ENCODE measurements at places on chromosomes 3 and 15. TPM values are rescaled to one million over a fixed set of nuclear protein-coding genes. Genes with fewer than 3 reads are reported as not detected.

COX17 gene
- 39.9 TPM for polyA plus RNA-seq

CALML4 gene
- 1.9 TPM for polyA plus RNA-seq

PLAAT1 gene
- polyA plus RNA-seq: 2.0 TPM

FYTTD1 gene
- 21.9 TPM for polyA plus RNA-seq

CRABP1 gene
- polyA plus RNA-seq: not detected

SNTN gene
- not detected for polyA plus RNA-seq

GOLGA8T gene
- not detected for polyA plus RNA-seq

- no peak for DNase-seq
Measured at GRCh38 chr15:100112061-100112420, 229.7 kb downstream of the ADAMTS17 start.

DNA sequence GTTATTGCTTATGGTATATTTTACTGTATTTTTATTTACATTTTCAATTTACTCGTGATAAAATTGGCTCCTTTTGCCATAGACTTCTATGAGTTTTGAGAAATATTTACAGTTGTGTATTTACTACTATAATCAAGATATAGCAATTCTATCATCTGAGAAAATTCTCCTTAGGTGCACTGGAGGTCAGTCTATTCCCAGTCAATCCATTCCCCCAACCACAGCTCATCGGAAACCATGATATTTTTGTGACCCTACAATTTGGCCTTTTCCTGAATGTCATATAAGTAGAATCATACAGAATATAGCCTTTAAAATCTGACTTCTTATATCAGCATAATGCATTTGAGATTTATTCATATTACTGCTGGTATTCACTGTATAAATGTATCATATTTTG is 114.7 kb upstream of the LRTM1 start:
- DNase-seq: no peak

GRCh38 chr15:84112025-84112424 is 123.5 kb upstream of the GOLGA6L4 start:
- peak; percentile 59 for DNase-seq

DNA sequence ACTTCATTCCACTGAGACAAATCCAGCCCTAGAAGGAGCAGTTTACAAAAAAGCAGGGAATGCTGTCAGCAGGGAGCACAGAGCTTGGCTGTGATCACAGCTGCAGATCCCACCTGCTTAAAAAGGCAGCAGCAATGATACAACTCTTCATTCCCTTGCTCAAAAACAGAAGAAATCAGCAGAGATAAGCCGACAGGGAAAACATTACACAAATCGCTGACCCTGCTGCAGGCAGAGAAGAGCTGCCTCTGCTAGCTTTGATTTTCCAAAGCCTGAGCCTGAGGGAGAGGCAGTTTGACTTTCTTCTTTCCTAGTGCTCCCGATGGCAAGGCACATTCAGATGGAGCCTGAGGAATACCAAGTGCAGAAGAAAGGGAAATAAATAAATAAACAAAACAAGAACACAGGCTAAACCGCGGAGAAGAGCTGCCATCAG is 80.2 kb downstream of the SHQ1 start:
- no peak for DNase-seq

- DNase-seq: peak; percentile 48
Measured at GRCh38 chr15:49865925-49866757, 245.3 kb downstream of the DTWD1 start.

- no peak for DNase-seq
Measured at GRCh38 chr3:76888856-76889255, 151.0 kb upstream of the ROBO2 start.

- no peak for DNase-seq
Measured at GRCh38 chr15:79064496-79064895, 26.1 kb downstream of the RASGRF1 start.

GRCh38 chr3:111668888-111669488 is 73.8 kb upstream of the ZBED2 start:
- DNase-seq: peak; percentile 48

DNA sequence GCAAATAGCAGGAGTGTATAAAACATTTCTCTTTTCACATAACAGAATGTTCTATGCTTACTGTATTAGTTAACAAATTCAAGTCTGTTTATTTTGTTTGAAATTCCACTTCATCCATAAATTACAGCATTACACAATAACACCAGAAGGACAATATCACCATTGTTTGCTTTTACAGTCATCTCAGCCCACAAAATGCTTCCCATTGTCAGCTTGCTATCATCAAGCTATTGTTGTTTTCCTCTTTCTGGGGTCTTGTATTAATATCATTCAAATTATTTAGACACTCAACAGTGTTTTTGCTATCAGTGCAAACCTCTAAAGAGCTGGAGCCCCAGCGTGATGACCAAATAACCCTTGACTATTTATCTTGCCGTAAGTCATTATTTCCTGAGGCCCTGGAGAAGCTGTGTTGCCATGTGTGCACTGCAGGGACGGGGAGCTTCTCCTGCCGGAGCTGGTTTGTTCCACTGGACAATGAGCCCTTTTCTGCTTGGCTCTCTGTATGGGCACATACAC is 1.1 kb downstream of the SAMMSON start:
- DNase-seq: peak; percentile 20

DNA sequence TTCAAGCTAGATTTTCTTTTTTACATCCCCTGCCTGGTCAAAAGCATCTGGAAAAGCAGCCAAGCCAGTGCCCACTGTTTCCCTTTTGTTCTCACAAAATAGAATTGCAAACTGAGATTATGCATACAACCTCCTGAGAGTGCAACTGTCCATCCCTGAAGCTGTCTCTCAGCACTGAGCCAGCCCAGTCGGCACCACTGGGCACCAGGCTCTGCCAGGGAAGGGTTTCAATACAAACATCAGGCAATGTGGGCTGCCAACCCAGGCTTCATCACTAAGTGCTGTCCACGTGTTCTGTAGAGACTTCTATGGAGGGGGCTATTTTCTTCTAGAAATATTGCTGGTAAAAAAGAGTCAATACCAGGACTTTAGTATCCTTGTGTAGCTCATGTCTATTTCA is 356.3 kb upstream of the TBL1XR1 start:
- no peak for DNase-seq

- peak; percentile 78 for DNase-seq
Measured at GRCh38 chr3:152638707-152639450, 196.1 kb upstream of the P2RY1 start.

GRCh38 chr15:28456476-28457395 is 76.0 kb downstream of the GOLGA8G start:
- no peak for DNase-seq

GRCh38 chr3:46935168-46935858 is 41.2 kb downstream of the CCDC12 start:
- peak; percentile 87 for DNase-seq

DNA sequence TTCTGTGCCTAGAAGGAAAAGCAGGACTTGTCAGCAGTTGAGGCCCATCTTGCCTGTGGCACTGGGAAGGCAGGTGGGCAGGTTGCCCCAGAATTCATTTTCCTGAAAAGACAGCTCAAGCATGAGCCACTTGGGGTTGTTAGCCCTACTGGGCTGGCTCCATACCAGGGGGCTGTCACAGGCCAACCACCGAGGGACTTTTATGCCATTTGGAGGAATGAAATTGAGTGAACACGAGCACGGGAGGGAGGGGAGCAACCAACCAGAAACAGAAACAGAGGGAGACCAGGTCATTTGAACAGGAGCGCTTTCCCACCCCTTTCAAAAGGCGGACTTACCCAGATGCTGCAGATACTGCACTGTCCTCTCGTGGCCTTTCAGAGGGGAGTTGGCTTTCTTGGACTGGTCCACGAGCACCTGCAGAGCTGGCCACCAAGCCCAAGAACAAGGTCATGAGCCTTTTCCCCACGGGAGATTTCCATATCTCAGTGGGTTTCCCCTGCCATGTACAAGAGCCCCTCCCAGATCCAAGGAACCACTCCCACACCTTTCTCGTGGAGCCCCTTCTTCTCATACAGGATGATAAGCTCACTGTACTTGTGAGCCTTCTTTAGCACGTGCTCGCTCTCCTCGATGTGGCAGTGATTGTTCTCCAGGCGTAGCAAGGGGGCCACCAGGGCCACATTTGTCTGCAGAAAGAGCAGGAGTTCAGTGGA is 9.9 kb upstream of the PLA2G4F start:
- no peak for DNase-seq

DNA sequence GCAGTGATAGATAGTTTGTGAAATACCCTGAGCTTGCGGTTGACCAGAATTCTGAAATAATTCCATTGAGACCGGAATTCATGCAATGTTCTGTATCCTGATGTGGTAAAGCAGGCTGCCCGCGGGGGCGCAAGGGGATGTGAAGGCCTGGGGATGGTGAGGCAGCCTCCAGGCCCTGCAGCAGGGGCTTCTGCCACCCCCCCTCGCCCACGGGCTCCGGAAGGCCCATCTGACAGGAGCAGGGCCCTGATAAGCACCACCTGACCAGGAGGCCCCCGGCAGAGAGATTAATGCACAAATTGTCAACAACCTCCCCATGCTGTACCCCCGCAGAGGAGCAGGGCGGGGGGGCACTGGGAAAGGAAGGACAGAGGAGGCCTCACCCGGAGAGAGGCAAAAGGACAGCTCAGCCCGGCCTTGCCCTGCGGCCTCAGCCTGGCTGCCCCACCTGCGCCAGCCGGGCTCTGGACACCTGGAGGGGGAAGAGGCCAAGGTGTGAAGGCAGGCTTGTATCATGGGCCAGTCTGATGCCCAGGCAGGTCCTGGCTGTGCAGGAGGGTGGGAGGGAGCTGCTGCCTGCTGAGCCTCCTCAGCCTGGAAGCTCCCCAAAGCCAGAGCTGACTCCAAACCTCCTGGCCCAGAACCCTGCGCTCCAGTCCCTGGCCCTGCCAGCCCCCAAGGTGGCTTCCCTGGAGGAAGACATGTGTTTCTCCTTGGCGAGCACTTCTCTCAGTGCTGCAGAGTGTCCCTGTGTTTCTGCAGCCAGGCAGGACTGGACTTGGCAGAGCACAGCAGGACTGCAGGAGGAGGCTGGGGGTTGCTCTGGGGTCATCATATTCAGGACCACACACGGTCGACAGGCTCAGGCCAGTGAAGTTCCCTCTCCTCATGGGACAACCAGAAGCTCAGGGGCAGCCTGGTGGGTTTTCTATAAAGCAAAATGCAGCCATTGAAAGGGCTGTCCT is 46.5 kb downstream of the RPN1 start:
- DNase-seq: no peak

- no peak for DNase-seq
Measured at GRCh38 chr15:79418693-79419279, 13.3 kb upstream of the MINAR1 start.

GRCh38 chr3:98914210-98915080 is 12.9 kb upstream of the DCBLD2 start:
- peak; percentile 48 for DNase-seq

DNA sequence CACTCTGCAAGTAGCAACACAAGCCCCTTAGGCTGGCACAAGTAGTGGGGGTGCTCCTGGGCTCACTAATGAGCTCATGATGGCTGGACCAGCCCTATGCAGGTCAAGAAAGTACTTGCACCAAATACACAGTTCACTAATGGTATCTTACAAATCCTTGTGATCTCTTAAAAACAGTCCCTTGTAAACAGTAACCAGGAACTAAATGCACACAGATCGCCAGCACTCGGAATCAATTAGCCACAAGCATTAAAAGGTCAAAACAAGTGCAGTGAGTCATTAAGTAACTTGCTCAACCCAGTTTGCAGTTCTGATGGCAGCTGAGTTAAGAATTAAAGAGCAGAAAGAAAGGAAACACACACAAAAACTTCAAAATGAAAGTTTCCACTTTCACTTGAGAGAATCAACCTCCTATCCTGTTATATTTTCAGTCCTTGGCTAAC is 43.2 kb downstream of the ARHGEF3 start:
- DNase-seq: peak; percentile 87

DNA sequence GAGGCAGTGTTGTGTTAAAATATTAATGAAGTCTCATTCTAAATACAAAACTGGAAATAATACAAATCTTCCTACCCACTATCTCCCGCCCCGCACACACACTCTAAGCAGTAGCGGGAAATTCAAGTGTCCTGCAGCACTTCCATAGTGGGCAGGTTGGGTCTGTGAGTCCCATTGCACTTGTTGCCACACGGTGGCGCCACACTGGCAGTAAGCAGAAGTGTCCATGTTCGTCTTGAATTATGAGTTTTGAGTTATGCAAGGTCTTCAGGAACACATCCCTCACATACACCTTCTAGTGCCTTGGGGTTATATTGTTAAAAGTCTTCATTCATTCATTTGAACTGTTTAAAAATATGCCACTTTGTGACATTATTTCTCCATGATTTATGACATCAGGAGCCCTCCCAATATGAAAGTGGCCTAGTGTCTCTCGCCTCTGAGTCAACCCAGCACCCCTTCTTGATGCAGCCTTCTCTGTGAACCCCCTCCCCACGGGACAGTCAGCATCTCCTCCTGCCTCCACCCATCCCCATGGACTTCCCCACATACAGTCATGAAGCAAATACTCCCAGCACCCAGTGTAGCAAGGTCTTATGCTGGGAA is 17.6 kb upstream of the CCDC174 start:
- DNase-seq: peak; percentile 41

- no peak for DNase-seq
Measured at GRCh38 chr15:74825866-74826265, 561 bp upstream of the CPLX3 start.

GRCh38 chr3:179969525-179969924 is 67.2 kb downstream of the PEX5L start:
- peak; percentile 91 for DNase-seq

Data from mammary epithelial cell (primary cell).